ENCODE measurements at places on chromosomes 2 and 18.

- no peak for DNase-seq
Measured at GRCh38 chr2:227241005-227241404, 76.6 kb downstream of the COL4A3 start.

- DNase-seq, result peak; percentile 85
Measured at GRCh38 chr2:31335921-31336585, 78.5 kb downstream of the XDH start.

- DNase-seq, result no peak
Measured at GRCh38 chr18:35477974-35478373, 19.8 kb downstream of the INO80C start.

GRCh38 chr18:31954349-31954748 lies 11.4 kb upstream of the TRAPPC8 start:
- DNase-seq, result no peak

GRCh38 chr2:157894694-157895435 lies 18.7 kb upstream of the ACVR1 start:
- no peak for DNase-seq

DNA sequence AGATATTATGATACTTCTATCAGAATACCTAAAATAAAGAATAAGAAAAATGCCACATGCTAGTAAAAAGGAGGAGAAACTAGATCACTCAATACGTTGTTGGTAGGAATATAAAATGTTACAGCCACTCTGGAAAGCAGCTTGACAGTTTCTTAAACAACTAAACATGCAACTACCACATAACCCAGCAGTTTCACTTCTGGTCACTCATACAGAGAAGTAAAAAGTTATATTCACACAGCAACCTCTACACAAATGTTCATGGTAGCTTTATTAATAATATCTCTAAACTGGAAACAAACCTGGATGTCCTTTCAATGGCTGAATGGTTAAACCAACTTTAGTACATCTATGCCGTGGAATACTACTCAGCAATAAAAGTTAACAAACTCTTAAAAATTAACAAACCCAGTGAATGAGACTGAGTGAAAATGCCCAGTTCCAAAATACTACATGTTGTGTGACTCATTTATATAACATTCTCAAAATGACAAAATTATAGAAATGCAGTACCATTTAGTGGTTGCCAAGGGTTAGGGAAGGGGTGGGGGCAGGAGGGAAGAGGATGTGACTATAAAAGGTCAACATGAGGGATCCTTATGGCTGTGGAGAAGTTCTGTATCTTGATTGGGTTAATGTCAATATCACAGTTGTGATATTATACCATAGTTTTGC lies 124.1 kb downstream of the MMADHC start:
- DNase-seq, result no peak

DNA sequence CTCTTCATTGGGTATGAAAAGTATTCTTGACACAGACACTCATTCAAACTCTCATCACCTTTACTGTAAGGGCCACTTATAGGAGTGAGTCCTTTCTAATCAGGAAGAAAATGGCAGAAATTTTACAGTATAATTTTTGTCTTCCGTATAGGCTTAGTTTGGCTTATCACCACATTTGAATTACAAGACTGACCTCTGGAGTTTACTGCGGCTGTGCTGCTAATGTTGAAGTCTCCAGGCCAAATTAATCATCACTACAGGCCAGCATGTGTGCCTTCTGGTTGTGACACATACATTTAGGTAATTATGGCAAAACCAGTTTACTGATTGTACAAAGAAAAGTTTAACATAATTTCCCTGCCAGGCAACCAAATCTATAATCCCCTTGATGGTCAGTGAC lies 753.6 kb upstream of the GCFC2 start:
- DNase-seq, result no peak

GRCh38 chr18:63292831-63293683 lies 26.5 kb downstream of the BCL2 start:
- no peak for DNase-seq

DNA sequence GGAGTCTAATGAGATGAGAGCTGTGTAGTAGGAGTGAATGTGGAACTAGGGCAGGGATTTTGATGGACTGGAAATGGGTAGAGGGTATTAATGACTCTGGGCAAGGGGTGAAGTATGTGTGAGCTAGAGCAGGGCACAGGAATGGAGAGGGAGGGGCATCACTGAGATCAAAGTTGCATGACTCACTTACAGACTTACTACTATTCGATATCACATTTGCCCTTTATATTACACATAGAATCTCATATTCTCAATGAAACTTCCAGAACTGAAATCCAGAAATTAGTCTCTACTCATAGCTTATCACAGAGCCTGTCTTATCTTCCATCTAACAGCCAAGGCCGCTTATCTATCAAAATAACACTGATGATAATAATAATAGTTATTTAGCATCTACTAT lies 20.0 kb upstream of the ITGB6 start:
- no peak for DNase-seq

GRCh38 chr18:49728542-49728941 lies 84.8 kb downstream of the ACAA2 start:
- DNase-seq, result no peak

DNA sequence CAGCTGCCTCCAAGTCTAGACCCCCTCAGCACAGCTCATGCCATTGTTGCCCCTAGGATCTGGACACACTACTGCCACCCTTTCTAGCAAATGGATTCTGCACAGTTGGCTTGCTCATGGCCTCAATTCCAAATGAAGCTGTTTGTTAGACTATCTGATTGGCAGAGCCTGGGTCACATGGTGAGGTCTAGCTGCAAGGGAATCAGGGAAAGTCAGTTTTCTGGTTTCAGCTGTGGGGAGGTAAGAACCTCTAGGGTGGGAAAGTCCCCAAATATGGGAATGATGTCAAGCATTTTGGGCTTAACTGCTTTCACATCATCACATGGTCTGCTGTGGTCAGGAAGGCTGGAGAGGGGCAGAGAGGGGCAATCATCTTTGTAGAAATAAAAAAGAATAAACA lies 150.4 kb upstream of the ITGA6 start:
- no peak for DNase-seq

DNA sequence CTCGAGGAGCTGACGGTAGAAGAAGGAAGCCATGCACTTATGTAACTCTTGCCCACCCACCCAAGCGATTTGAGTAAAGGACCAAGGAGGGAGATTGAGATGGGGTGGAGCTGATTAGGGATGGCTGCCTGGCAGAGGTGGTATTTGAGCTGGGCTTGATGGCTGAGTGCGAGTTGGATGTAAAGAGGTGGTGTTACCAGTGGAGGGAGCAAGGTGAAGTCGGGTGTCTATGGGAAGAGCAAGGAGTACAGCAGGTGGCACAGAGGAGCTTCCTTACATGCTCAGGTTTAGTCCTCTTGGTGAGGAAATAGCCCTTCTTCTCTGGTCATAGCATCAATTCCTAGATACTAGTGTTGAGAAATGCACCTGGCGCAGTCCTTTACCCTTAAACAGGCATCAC lies 294.2 kb upstream of the SKOR2 start:
- DNase-seq, result no peak

- DNase-seq, result no peak
Measured at GRCh38 chr2:133641497-133641896, 73.2 kb upstream of the NCKAP5 start.

- no peak for DNase-seq
Measured at GRCh38 chr2:190478572-190479195, 55.8 kb downstream of the NEMP2 start.

GRCh38 chr18:8999872-9000271 lies 102.6 kb upstream of the NDUFV2 start:
- no peak for DNase-seq

- peak; percentile 19 for DNase-seq
Measured at GRCh38 chr2:104406261-104406726, 447.6 kb upstream of the POU3F3 start.

- no peak for DNase-seq
Measured at GRCh38 chr18:78764544-78764943, 215.1 kb upstream of the SALL3 start.

- no peak for DNase-seq
Measured at GRCh38 chr2:120758181-120759144, 22.8 kb downstream of the GLI2 start.

DNA sequence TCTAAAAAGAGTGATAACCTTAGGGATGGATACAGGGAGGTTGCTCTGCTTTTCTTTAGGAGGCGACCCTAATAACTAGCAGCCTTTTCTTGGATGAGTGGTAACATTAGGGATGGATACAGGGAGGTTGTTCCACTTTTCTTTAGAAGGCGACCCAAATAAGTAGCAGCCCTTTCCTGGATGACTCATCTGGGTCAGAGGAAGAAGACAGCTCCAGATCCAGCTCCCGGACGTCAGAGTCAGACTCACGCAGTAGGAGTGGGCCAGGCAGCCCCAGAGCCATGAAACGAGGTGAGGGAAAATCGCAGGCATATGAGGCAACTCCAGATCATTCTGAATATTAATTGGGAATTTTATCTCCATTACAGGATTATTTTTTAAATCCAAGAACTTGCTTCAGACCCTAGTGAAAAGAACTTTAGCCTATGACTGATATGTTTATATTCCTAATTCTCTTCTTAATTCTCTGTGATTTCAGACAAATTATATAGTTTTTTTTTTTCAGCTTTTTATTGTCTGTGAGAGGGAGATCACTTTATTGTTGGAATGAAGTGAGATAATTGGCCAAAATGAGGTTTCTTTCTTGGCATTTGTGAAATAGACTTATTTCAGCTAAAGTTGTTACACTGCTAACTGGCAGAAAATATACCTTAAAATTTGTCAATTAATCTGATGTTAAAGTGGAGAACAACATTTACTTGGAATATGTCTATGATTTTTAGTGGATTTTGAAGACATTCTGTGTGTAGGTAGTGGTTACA lies 31.2 kb upstream of the C1GALT1C1L start:
- no peak for DNase-seq

DNA sequence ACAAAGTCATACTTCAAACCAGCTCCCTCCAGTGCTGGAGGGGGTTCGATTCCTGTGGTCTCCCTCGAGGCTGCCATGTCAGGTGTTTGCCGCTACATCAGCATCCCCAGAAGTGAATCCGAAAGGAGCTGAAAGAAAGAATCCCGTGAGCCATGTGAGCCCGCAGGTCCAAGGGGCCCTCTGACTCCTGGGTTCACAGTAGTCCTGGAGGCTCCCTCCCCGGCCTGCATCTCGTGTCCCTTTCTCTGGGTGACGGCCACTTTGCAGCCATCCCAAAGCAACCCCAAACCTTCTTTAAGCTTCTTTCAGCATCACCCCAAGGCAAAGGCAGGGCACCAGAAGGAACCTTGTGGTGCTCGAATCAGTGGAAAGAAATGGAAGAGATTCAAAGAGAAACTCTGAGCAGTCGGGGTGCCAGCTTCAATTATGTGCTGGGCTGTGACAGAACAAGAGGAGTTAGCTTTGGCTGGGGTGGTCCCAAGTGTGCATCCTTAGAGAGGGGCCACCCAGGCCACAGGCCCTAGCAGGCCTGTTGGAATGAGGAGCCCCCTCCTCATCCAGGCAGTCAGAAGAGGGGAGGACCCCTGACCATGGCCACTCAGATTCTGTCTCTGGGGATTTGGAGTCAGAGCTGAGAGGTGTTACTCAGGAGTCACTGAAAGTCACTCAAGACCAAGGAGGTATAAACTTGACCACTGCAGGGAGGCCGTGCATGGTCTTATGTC lies 59.7 kb downstream of the CIB4 start:
- no peak for DNase-seq

GRCh38 chr18:24935896-24936295 lies 416.1 kb downstream of the ZNF521 start:
- no peak for DNase-seq

DNA sequence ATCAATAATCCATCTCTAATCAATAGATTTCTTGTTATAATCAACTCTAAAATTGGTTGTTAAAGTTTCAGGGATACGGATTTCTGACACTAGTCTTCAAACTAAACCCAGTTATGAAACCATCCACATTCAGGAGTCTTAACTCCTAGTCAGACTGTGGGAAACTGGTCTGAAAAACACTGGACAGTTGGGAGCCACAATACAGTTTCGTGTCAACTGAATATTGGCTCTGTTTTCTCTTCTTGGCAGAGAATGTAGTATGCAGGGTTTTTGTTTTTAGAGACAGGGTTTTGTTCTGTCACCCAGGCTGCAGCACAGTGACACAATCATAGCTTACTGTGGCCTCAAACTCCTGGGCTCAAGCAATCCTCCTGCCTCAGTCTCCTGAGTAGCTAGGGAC lies 123.1 kb downstream of the RTTN start:
- no peak for DNase-seq

GRCh38 chr18:57434536-57435494 lies at the start of gene ONECUT2:
ONECUT2 (plus strand) TSS chr18:57435374; CDS start chr18:57435717, 343 bp downstream.
- DNase-seq, result peak; percentile 65

DNA sequence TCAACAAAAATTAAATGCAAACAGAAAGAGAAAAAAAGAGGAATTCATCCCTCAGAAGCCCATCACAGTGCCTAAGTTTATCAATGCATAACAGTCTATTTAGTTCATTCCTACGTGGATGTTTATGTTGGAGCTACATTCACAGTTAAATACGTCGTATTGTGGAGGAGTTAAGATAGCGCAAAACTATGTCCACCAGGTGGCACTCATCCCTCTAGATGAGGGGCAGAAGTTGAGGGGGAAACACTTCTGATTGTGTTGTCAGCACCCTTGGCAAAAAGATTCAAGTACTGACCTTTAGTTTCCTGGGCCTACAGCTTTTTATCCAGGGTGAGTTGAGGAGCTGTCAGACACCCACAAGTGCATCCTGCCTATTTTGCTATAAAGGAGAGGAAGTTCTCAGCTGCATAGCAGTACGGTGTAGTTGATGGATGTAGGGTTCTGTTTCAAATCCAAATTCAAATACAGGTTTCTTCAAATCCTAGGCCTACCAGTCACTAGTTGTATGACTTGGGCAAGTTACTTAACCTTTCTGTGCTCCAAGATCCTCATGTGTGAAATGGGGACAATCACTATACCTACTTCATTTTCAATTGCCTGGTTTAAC lies 26.8 kb upstream of the MYO1B start:
- no peak for DNase-seq

- DNase-seq, result peak; percentile 23
Measured at GRCh38 chr18:38966841-38967240, 1401.2 kb upstream of the CELF4 start.

DNA sequence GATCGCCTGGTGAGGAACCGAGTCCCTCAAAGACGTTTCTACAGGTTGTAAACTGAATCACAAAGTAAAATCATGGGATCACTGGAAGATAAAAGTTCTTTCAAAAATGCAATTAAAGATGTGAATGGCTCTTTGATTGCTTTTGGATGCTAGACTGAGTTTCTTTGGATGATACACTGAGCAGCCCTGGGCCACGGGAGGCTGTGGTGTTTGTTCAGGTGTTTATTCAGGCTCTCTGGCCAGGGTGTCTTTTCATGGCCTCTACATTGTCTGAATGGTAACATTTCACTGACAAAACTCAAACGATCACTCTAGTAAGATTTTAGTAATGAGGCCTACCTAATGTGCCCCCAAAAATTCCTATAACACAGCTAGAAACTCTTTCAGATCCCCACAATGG lies 48.4 kb upstream of the SPATS2L start:
- no peak for DNase-seq

- DNase-seq, result no peak
Measured at GRCh38 chr2:172446474-172447063, 19.2 kb downstream of the ITGA6 start.

- DNase-seq, result no peak
Measured at GRCh38 chr2:69518841-69519240, 81.6 kb upstream of the NFU1 start.

GRCh38 chr2:29477186-29477585 lies 362.0 kb downstream of the CLIP4 start:
- no peak for DNase-seq

- no peak for DNase-seq
Measured at GRCh38 chr2:158043181-158043948, 58.3 kb upstream of the UPP2 start.
